H9 (cell line): ENCODE measurements at places on chromosomes 1 and 21. TPM values are rescaled to one million over a fixed set of nuclear protein-coding genes. Genes with fewer than 3 reads are reported as not detected.
A peak's percentile ranks its signal among the peaks of the same experiment; 100 is the strongest.

DNA sequence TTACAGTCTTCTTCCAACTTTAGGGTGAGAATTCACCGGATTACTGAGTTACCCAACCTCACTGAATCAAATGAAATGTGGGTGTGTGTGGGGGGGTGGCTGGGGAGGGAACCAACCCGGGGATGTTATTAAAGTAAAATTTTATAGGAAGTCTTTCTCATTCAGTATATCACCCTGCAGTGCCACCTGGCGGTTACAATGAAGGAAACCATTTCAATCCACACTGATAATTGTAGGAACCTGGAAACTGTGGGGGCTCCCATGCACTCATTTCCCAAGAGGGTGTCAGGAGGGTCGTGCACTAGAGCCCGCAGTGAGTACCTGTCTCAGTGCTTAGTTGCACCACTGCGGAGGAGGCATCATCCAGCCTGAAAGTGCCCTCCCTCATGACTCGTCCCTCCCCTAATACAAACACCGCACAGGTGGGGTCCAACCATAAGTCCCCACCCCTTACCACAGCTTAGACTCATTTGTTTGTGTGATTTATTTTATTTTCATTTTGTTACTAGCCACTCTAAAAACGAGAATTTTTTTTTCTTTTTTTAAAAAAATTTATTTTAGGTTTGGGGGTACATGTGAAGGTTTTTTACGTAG, 29.1 kb upstream of the IGSF5 start:
- DNase-seq: peak; percentile 41

GRCh38 chr1:184150776-184151531, 99.4 kb downstream of the TSEN15 start:
- no peak for DNase-seq

GRCh38 chr1:212353181-212353580, 61.5 kb downstream of the PACC1 start:
- DNase-seq: no peak

DNA sequence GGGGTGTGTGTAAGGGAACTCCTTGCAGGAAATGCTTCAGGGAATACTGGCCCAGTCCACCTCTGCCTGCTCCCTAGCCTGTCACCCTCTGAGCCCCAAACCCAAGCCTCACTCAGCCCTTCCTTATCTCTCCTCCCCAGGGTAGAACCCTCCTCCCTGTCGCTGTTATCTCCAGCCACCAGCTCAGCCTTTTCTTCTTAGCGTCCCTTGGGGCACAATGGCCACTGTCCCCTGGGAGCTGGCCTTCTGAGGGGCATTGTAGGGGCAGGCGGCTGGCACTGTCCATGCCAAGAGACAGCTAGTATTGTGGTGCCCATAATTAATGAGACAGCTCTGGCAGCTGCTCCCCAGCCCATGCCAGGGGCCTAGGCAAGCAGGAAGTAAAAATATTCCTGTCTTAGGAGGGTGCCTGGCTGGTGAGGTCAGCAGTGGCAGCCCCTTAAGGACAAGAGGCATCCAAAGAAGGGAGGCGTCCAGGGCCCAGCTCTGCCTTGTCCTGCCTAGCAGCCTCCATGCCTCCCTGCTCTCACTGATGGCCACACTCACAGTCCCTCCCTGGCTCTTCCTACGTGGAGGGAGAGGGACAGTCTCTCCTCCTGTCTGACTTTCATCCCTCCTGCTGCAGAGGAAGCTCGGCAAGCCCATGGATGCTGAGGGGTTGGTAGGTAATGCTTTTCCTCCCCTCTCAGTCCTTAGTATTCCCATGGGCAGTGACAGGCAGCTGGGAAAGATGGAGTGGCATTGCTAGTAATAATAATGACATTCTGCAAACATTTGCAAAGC, 37.5 kb downstream of the KCNQ4 start:
- no peak for DNase-seq

- no peak for DNase-seq
These were observed 356.4 kb upstream of the PKN2 start for GRCh38 chr1:88327391-88328267.

DNA sequence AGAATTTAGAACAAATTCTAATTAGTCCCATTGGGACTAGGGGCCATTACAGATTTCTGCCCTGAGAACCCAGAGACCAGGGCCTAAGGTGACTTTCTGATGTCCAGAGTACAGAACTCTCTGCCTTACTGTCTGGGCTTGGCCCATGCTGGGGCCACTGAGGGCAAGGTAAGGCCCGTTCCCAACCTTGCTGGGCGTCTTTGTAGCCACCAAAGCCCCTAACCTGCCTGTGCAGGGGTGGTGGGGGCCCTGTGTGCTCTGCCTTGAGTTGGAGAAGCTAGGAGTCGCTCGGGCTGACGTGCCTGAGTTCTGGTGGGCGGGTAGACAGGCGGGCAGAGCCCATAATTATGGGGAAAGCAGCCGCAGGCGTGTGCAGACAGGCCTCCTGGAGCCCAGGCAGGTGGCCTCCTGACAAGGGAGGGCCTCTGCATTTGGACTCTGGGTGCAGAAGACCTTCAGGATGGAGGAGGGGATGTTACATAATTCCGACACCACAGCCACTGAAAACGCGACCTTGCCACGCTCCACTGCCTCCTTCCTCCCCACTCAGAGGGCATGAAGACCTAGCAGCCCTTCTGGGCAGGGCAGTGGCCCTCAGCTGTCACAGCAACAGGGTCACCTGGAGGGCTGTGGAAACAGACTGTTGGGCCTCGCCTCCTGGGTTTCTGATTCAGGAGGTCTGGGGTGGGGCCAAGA, 239.9 kb upstream of the TMEM51 start:
- no peak for DNase-seq

- no peak for DNase-seq
These were observed 12.4 kb upstream of the ZNF697 start for GRCh38 chr1:119660253-119661083.

DNA sequence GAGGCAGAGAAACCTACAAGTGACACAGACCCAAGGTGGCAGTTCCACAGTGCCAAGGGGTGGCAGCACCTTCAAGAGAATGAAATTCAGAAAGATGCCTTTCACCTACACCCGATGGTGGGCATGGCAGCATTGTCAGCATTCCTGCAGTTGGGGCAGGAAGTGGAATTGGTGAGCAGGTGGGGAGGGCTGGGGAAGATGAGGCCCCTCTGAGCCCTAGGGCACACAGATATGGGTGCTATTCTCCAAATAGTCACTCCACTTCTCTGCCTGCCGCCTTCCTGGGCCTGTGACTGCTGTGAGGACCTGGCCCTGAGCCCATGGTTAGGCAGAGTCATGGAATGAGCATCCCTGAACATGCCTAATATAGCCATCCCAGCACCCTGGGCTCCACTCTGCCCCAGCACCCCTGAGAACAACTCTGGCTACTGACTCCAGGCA, 8.3 kb downstream of the SHISA4 start:
- DNase-seq: no peak

DNA sequence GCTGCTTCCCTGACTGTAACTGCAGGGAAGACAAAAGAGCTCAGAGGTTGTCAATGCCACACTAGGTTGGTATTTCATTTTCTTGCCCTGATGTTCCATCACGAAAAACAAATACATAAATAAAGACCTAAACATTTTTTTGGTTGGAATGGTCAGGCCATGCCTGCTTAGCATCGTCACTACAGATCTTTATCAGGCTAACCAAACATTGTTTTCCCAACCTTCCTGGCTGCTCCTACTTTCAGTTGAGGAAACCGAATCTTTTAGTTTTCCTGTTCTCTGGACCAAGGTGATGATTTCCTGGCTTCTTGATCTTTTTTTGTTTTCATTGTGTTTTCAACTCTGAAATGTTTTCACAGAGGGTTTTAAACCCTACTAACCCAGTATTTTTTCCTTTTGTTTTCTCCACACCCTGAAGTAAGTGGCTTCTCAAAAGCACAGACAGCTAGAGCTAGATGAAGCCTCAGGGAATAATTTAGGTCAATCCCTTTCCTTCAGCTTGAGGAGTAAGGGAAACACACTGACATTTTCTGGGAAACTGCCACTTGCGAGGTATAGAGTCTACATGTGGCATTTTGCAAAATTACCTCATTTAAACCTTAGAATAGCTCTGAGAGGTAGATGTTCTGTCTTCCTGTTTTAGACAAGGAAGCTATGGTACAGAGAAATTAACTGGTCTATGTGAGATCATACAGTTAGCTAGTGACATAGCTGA, 67.2 kb upstream of the CNN3 start:
- no peak for DNase-seq

GRCh38 chr1:145926686-145927062, 610 bp downstream of the RBM8A start:
- DNase-seq: no peak

- no peak for DNase-seq
These were observed 21.3 kb downstream of the ALPL start for GRCh38 chr1:21530368-21531016.

- no peak for DNase-seq
These were observed 58.7 kb upstream of the PTGS2 start for GRCh38 chr1:186738926-186739325.

DNA sequence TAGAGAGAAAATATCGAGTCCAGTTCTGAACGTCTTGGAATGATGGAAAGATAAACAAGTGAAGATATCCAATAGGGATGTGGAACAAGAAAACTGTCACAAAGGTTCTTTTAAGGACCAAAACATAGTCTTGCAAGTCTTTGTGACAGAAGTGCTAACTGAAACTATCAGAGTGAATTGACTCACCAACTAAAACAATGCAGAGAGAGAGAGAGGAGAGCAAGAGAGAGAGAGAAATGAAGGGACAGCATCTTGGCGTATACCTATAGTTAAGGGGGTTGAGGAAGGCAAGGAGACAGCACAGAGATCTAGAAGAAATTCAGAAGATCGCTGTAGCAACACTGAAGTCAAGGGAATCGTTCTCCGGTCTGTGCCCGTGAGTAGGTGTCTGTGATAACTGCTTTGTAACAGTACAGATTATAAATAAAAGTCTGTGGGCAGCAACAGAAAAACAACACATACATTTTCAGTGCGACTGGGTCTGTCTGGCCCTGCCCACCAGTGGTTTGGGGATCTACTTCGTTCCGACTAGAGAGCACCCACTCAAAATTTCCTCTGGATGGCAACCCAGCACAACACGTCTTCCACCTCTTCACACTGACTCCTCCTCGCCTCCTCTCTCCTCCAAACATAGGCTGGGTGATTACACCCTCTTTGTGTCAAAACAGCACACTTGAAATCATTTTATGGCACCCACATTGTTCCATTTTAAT, 4.8 kb upstream of the COA6 start:
- no peak for DNase-seq

GRCh38 chr1:245997471-245998258, 509.4 kb downstream of the SMYD3 start:
- no peak for DNase-seq

- no peak for DNase-seq
These were observed 1.0 kb upstream of the OR10J4 start for GRCh38 chr1:159430985-159431384.

DNA sequence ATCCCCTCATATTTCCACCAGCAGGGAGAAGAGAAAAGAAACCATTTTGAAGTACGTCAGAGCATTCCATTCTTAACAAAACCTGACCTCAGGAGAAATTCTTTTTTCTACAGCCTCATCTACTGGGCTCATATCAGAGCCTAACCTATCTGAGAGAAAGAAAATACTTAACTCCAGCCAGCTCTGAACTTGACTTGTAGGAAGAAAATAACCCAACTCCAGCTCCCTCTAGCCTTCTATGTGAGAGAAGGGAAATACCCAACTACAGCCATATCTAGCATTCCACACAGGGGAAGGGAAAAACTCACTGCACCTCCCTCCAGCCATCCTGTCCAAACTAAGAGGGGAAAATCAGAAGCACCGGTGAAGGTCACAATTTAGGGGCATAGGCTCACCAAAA, 57.7 kb downstream of the SPATA6 start:
- DNase-seq: no peak

- DNase-seq: peak; percentile 76
These were observed 34.0 kb downstream of the OPRD1 start for GRCh38 chr1:28845786-28846543.

The SH3BGR gene
- 2.9 and 4.3 TPM in 2 replicates for total RNA-seq

The RNU1-1 gene
- 1,874 and 2,051 TPM in 2 replicates for total RNA-seq

The MXRA8 gene
- 8.1 and 9.6 TPM in 2 replicates for total RNA-seq

The SH2D2A gene
- 2.0 and 2.5 TPM in 2 replicates for total RNA-seq

The DCST2 gene
- total RNA-seq: 0.35 and 0.44 TPM in 2 replicates

The SLC27A3 gene
- 42.0 and 45.3 TPM in 2 replicates for total RNA-seq

The LAMTOR5 gene
- total RNA-seq: 108 and 111 TPM in 2 replicates

The EXO1 gene
- total RNA-seq: 43.2 and 43.7 TPM in 2 replicates

The C2CD2 gene
- 11.5 and 14.6 TPM in 2 replicates for total RNA-seq

The CTTNBP2NL gene
- 38.1 and 38.8 TPM in 2 replicates for total RNA-seq

The CELA3B gene
- total RNA-seq: not detected in 2 replicates

The F11R gene
- 159 and 174 TPM in 2 replicates for total RNA-seq

The PKP1 gene
- total RNA-seq: 0.09 and 0.13 TPM in 2 replicates

The RIPPLY3 gene
- 1.7 and 1.9 TPM in 2 replicates for total RNA-seq
